Hematopoietic multipotent progenitor cell treated with erythropoietin and hydrocortisone succinate and interleukin-3 and kit ligand, for 15 days (in vitro differentiated cells): ENCODE measurements at places on chromosomes 4 and X.
A peak's percentile ranks its signal among the peaks of the same experiment; 100 is the strongest.

- no peak for DNase-seq
Measured at GRCh38 chr4:149784018-149784417, 31.6 kb downstream of the IQCM start.

DNA sequence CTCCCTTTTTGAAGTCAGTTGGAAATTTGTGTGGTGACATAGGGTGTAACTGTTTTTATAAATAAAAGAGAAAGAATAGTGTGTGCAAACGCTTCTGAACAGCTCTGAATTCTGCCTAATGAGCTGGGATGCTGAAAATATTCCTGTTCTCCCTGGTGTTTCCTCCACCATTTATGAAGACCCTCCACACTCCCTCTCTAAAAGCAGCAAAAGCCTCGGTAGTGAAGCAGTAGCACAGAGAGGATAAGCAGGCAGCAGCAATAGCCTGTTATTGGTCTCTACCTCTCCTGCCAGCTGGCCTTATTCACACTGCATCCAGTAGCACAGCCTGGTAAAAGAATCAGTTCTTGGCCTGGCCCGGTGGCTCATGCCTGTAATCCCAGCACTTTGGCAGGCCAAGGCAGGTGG is 406.1 kb downstream of the IQCM start:
- DNase-seq = no peak

DNA sequence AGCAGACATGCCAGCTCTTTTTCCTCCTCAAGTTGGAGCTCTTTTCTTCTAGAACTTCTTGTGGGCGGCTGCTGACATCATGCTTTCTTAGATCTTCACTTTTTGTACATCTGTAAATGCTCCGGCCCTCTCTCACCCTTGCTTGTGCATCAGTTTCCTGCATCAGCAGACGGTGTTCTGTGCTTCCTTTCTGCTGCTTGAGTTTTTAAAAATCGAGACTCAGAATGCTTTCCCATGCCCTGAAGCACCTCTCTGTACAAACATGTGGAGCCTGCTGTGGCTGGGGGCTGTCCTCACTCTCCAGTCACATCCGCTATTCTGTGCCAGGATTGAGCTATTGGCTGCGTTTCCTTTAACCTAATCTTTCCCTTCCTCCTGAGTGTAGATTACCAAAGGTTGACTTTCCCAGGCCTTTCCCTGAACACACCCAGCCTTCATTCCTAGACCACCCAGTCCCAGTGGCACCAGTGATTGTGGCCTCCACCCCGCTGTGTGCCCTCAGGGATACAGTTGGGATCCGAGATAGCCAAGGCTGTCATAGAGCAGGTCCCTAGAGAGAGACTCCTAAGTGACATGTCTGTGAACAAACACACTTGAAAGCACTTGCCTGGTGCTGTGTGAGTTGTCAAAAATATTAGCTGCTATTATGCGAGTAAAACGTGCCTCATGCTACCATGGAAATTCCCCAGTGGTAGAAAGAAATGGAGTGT is 41.9 kb downstream of the TNIP2 start:
- DNase-seq = no peak

DNA sequence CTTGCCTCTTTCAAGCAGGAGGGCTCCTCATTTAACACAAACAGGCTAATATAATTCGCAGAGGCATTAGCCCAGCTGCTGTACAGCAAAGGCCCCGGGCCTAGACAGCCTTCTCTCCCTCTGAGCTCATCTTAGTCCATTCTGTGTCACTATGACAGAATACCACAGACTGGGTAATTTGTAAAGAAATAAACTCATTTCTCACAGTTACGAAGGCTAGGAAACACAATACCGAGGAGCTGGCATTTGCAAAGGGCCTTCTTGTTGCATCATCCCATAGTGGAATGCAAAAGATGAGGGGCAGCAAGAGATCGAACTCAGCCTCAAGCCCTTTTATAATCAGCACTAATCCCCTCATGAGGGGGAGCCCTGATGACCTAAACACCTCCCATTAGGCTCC is 48.5 kb downstream of the TSPAN5 start:
- DNase-seq = no peak

- no peak for DNase-seq
Measured at GRCh38 chrX:17499512-17499911, 124.5 kb downstream of the NHS start.

DNA sequence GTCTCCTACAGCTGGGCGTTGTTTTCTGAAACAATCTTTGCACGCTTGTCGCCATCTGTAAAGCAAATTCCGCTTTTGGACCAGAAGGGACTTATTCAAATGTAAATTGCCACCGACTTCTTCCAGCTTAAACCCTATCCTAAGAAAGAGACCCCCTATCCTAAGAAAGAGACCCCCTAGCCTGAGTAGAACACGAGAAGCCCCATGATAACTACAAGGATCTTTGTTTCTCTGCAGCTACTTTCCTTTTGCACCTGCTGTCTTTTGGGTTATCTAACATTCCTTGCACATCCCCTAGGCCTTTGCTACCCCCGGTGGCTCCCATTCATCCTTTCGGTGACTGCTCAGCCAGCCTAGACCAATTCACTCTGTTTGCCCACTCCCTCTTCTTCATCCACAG is 536.0 kb upstream of the PRKX start:
- no peak for DNase-seq

DNA sequence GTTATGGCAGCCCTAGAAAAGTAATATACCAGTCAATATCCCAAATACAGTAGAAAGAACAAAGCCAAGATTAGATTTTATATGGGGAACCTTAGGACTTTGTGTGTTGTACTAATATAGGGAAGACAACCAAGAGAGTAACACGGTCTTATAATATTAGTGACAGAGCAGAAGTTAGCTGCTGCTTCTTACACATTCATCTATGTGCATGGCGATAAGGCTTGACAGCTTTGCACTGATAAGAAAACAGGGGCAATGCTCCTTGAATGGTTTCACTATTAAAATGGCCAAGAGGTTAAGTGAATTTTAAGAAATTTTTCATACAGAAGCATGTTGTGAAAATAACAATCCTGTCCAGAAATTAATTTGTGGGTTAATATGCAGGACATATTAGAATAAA is 521.6 kb downstream of the CCSER1 start:
- DNase-seq = peak; percentile 44

DNA sequence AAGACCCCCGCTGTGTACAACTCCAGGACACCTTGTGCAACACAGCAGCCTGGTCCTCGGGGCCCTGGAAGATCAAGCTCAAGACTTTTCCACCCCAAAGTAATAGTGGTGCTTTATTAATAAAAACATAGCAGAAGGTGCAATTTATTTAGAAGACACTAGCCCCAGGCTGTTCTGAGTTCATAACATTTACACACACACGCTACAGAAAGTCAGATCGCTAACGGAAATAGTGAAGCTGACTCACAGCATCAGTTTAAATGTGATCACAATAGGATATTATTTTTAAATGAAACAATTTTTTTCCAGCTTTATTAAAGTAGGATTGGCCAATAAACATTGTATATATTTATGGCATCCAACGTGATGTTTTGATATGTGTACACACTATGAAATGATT is 141.0 kb downstream of the STK32B start:
- DNase-seq = no peak

- DNase-seq = no peak
Measured at GRCh38 chr4:114005569-114006442, 26.4 kb upstream of the ARSJ start.
